Natural killer cell (primary cell): ENCODE measurements at places on chromosomes 12 and 14. TPM values are rescaled to one million over a fixed set of nuclear protein-coding genes. Genes with fewer than 3 reads are reported as not detected.

GRCh38 chr12:130427381-130427887 is 89.7 kb downstream of the PIWIL1 start:
- no peak overlapping the region for H3K4me3 ChIP-seq
- no peaks in the 10 kb centered on the region for H3K36me3 ChIP-seq
- H3K4me1 ChIP-seq = no peaks in the 10 kb centered on the region
- no peak for DNase-seq

DNA sequence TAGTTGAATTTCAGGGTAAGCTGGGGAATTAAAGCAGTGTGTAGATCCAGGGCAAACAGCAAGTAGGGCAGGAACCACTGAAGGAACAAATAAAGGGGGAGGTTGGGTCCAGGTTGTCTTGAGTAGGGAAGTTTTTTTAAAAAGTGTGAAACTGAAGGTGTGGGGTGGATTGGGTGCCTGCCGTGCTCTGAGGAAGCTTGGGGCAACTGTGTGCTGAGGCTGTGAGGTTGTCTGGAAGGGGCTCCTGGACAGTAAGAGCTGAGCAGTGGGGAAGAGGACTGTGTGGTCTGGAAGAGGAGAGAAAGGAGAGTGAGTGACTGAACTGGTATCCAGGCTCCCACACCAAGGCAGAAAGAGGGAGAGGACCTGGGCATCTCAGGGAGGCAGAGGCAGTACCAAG is 10.9 kb upstream of the GPR162 start:
- H3K27me3 ChIP-seq = no peaks in the 10 kb centered on the region
- no peak overlapping the region for H3K27ac ChIP-seq
- H3K4me1 ChIP-seq = no peaks in the 10 kb centered on the region
- no peak for DNase-seq

GRCh38 chr14:92397150-92397952 is 74.4 kb downstream of the SLC24A4 start:
- H3K27ac ChIP-seq = no peak overlapping the region
- H3K4me3 ChIP-seq = no peak overlapping the region
- H3K4me1 ChIP-seq = peaks cover 4% of the 10 kb centered on the region
- H3K27me3 ChIP-seq = no peaks in the 10 kb centered on the region
- no peaks in the 10 kb centered on the region for H3K36me3 ChIP-seq

- H3K4me3 ChIP-seq = no peak overlapping the region
- H3K27me3 ChIP-seq = no peaks in the 10 kb centered on the region
- DNase-seq = no peak
- no peaks in the 10 kb centered on the region for H3K36me3 ChIP-seq
- H3K4me1 ChIP-seq = no peaks in the 10 kb centered on the region
- no peak overlapping the region for H3K27ac ChIP-seq
Observed at GRCh38 chr12:30973175-30973574, 46.6 kb downstream of the TSPAN11 start.

- H3K4me3 ChIP-seq = no peak overlapping the region
- no peaks in the 10 kb centered on the region for H3K4me1 ChIP-seq
- no peaks in the 10 kb centered on the region for H3K27me3 ChIP-seq
- no peak overlapping the region for H3K27ac ChIP-seq
- no peak for DNase-seq
- no peaks in the 10 kb centered on the region for H3K36me3 ChIP-seq
Observed at GRCh38 chr12:89999699-90000505, 291.3 kb upstream of the ATP2B1 start.

DNA sequence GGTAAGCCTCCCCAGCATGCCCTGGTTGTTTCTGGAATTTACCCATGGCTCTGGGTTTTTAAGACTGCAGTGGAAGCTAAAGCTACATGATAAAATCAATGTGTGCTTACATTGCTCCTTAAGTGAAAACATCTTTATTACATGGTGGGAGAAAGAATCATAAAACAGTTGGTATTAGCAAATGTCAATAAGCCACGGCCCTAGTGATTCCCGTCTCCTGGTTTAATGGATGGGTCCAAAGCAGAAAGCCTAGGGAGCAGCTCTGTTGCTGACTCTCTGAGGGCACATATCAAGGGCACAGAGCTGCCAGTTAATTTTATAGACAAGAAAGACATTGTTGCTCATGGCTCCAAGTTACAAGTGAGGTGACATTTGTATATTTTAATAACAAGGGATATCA is 127.9 kb downstream of the MYRFL start:
- H3K4me3 ChIP-seq = no peak overlapping the region
- H3K4me1 ChIP-seq = no peaks in the 10 kb centered on the region
- no peak for DNase-seq
- no peaks in the 10 kb centered on the region for H3K27me3 ChIP-seq
- no peak overlapping the region for H3K27ac ChIP-seq
- no peaks in the 10 kb centered on the region for H3K36me3 ChIP-seq

DNA sequence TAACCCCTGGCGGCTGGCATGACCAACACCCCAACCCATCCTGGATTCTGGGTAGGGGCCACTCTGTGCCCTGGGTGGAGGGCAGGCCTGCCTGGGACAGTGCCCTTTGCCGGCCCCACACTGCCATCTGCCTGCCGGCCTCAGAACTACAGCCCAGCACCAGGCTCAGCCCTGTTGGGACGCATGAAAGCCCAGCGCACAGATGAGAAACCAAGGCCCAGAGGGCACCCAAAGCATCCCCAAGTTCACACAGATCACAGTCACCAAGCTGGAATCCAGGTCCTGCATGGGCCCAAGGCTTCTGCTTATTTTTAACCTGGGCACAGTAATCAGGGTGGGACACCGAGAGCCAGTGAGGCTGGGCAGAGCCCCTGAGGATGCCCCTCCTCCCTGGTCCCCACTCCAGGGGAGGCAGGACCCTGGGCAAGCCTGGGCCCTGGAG is 26.2 kb downstream of the RFLNA start:
- peak; percentile 55 for DNase-seq
- H3K4me1 ChIP-seq = no peaks in the 10 kb centered on the region
- H3K27ac ChIP-seq = no peak overlapping the region
- no peaks in the 10 kb centered on the region for H3K27me3 ChIP-seq
- peaks cover 17% of the 10 kb centered on the region for H3K36me3 ChIP-seq

DNA sequence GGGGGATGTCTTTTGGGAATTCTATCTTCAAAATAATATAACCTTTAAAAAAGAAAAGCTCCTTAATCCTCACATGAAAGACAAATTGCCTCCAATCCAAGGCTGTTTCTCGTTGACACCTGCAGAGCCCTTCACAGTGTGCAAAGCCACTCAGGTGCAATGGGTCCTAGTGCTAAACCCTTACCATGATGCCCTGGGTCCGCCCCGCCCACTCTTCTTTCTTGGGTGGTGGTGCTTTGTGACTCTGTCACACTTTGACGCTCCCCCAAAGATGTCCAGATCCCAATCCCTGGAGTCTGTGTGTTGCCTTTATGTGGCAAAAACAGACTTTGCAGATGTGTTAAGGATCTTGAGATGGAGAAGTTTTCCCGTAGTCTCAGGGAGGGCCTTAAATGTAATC is 29.7 kb downstream of the CLMN start:
- H3K27me3 ChIP-seq = no peaks in the 10 kb centered on the region
- H3K27ac ChIP-seq = no peak overlapping the region
- DNase-seq = no peak
- H3K4me1 ChIP-seq = peaks cover 7% of the 10 kb centered on the region
- H3K36me3 ChIP-seq = no peaks in the 10 kb centered on the region

- no peak overlapping the region for H3K4me3 ChIP-seq
- H3K27me3 ChIP-seq = no peaks in the 10 kb centered on the region
- no peaks in the 10 kb centered on the region for H3K36me3 ChIP-seq
- H3K27ac ChIP-seq = no peak overlapping the region
- no peak for DNase-seq
Observed at GRCh38 chr14:65377576-65377975, 35.0 kb upstream of the FUT8 start.

GRCh38 chr12:120156315-120157259 is 37.9 kb downstream of the GCN1 start:
- H3K27me3 ChIP-seq = no peaks in the 10 kb centered on the region
- H3K27ac ChIP-seq = no peak overlapping the region
- peaks cover 90% of the 10 kb centered on the region for H3K36me3 ChIP-seq
- H3K4me3 ChIP-seq = no peak overlapping the region
- DNase-seq = no peak

The SPIC gene
- total RNA-seq = 0.24 TPM

The FMNL3 gene
- total RNA-seq = 58.7 TPM

The GALNT8 gene
- total RNA-seq = 0.19 TPM

The SLC16A7 gene
- 43.2 TPM for total RNA-seq

The NELL2 gene
- 15.3 TPM for total RNA-seq

The PSMC1 gene
- 84.1 TPM for total RNA-seq

The PIANP gene
- total RNA-seq = not detected

The VRTN gene
- total RNA-seq = not detected
